T-helper 17 cell (primary cell): ENCODE measurements at places on chromosomes 1 and 21. TPM values are rescaled to one million over a fixed set of nuclear protein-coding genes. Genes with fewer than 3 reads are reported as not detected.
A peak's percentile ranks its signal among the peaks of the same experiment; 100 is the strongest.

Gene PAPPA2
- total RNA-seq: 0.17 TPM

Gene HSPG2
- 1.6 TPM for total RNA-seq

Gene CFAP57
- not detected for total RNA-seq

Gene SLC6A17
- not detected for total RNA-seq

Gene KISS1
- not detected for total RNA-seq

Gene NKAIN1
- not detected for total RNA-seq

Gene MFAP2
- total RNA-seq: not detected

Gene CLDN17
- total RNA-seq: not detected

Gene CELSR2
- 3.3 TPM for total RNA-seq

GRCh38 chr1:238701024-238701423 lies 685.3 kb upstream of the CHRM3 start:
- no peak for DNase-seq

- no peak for DNase-seq
These were observed at the start of gene DNASE2B for GRCh38 chr1:84398175-84399155. Gene DNASE2B, plus strand, starts transcription at chr1:84398484. Its CDS starts 81 bp downstream, at chr1:84398565.

GRCh38 chr1:198283222-198283621 lies 126.4 kb downstream of the NEK7 start:
- DNase-seq: no peak

- DNase-seq: no peak
These were observed 110.7 kb downstream of the TNR start for GRCh38 chr1:175632667-175633066.

GRCh38 chr1:243798726-243799125 lies 51.3 kb downstream of the AKT3 start:
- no peak for DNase-seq

GRCh38 chr1:119865627-119866026 lies 30.7 kb downstream of the ADAM30 start:
- DNase-seq: no peak

GRCh38 chr1:23111600-23112535 lies 56.8 kb downstream of the LUZP1 start:
- DNase-seq: no peak

- DNase-seq: no peak
These were observed 226.1 kb downstream of the KCTD3 start for GRCh38 chr1:215793180-215793579.

GRCh38 chr1:66335125-66335524 lies 198.8 kb upstream of the SGIP1 start:
- no peak for DNase-seq

DNA sequence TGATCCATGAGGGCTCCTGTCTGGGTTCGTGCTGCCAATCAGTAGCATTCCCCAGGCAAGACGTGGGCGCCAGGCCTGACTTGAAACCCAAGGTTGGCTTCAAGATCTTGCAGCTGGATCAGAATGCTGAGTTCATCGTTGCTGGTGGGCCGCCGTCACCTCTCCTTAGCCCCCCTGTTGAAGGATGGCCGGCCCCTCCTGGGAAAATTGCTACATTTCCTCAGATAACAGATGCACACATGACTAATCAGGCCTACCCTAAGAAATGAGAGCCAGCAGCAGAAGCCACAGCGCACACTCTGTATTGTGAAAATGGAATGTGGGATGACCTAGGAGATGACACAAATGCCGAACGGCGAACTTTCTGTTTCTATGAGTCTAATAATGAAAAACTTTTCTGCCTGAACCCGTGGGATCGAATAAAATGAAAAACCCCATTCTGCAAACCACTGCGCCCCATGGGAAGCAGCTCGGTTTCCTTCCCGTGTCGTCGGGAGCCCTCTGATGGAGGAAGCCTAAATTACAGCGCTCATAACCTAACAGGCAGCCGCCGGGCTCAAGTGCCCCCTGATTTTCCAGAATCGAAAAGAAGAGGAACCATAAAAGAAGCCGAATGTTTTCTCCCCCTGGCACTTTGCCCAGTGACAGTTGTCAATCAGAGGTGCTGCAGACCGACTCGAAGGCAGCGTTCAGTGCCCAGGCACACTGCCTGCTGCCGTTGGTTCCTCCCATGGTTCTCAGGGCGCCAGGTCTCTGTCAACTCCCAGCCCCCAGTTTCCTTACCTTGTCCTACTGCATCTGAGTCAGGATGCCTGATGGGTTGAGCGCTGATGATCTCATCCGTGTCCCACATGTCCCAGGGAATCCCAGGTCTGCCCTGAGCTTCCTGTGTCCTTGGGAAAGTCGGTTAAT lies 38.2 kb upstream of the H6PD start:
- DNase-seq: peak; percentile 25

- no peak for DNase-seq
These were observed 17.2 kb upstream of the RASSF5 start for GRCh38 chr1:206489980-206490770.

GRCh38 chr1:4600615-4601460 lies 53.6 kb upstream of the AJAP1 start:
- DNase-seq: no peak

- DNase-seq: no peak
These were observed 95.4 kb upstream of the CLDN14 start for GRCh38 chr21:36575306-36575705.

DNA sequence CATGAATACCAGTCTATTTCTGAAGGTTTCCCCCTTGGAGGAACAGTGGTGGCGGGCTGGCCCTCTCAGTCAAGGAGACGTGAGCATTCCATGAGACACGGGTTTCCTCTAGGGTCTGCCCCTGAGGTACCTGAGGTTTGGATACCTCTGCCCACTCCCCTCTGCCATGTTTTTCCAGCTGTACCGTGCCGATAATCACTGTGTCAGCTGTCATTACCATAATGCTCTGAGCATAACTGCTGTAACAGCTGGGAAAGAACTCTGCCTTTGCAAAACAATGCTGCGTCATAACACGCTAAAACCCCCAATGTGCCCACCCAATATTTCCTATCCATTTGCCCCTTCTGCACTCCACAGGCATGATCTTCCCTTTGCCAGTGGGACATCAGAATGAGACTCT lies 425.1 kb downstream of the KIF26B start:
- no peak for DNase-seq

DNA sequence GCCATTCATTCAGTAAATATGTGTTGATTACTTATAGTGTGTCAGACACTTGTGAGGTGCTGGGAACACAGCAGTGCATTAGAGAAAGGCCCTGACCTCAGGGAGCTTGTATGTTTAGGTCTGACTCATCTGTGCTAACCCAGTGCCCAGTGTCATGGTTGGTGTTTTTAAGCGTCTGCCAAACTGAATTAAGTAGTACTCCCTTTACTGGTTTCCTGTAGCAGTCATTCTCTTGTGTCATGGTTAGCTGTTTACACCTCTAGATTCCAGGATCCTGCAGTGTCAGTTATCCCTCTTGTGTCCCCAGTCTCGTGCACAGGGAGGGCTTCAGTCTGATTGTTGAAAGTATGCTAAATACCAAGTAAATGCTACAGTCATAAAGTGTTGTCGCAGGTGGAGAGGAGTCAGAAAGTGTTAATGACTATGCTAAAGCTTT lies 14.2 kb downstream of the UCK2 start:
- no peak for DNase-seq

DNA sequence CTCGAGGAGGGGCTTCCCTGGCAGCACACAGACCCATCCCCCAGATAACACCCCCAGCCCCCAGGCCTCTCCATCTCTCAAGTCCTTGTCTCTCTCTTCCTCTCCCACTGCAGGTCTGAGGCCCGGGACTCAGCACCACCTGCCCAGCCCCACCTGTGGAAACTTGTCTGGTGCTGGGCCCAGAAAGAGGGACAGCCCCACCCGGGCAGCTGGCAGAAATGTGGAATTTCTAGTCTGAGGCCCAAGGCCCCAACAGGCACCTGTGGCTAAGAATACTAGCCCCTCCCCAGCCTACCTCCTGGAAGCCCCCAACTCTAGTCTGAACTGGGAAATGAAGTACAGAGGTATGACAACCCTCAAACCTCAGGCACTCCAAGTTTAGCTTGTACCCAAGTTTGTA lies 15.4 kb downstream of the TTC39A start:
- no peak for DNase-seq

GRCh38 chr1:11441211-11441952 lies 37.6 kb upstream of the DISP3 start:
- no peak for DNase-seq

- no peak for DNase-seq
These were observed 6.3 kb downstream of the CRCT1 start for GRCh38 chr1:152520561-152521090.

DNA sequence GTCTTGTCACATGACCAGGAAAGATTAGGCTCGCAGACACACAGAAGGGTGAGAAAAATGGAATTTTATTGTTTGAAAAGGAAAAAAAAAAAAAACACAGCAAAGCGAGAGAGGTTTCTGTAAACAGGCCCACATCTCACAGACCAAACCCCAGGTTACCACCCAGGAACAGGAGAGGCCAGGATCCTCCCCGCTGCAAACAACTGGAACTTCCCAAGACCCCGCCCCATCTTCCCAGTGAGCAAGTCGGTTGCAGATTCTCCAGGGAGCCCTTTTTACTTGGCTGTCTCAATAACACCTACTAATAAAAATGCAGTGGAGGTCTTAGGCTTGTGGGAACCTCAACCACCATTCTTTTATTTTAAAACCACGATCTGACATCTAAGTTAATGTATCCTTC lies 84.7 kb upstream of the ETS2 start:
- DNase-seq: no peak

GRCh38 chr1:94395231-94395630 lies 23.0 kb upstream of the ABCD3 start:
- DNase-seq: no peak

DNA sequence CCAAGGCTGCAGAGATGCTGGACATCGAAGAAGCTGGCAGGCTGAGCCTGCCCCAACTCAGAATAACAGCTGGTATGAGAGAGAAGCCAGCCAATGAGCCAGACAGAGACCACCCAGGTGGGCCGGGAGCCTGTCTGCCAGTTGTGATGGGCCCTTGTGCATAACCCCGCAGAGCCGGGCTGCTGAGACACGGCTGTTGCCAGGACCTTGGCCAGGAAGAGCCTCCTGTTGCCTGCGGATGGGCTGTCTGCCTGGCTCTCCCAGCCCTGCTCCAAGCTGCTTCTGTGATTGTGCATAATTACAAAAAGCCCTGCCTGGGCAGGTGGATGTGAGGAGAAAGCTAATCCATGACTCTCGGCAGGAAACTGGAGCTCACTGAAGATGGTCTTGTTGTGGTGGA lies 126.5 kb downstream of the CAPN8 start:
- DNase-seq: no peak

GRCh38 chr1:118504221-118504644 lies 319.2 kb upstream of the SPAG17 start:
- DNase-seq: no peak

- DNase-seq: no peak
These were observed 931.4 kb upstream of the ADGRL2 start for GRCh38 chr1:80869299-80869698.

DNA sequence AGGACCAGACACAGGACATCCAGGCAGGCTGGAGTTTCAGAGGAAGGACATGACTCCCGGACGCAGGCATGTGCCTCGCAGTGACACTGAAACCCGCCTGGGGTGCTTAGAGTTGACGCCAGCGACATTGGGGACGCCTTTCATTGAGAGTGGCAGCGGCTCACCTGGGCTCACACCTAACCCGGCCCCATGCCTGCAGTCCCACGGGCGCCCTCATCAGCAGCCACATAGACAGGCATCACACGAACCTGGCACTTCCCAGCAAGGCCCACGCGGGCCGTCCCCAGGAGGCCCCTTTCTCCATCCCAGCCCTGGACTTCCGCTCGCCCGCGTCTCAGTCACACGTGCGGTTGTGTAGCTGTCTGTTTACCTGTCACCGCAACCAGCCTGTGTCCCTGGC lies 17.0 kb downstream of the ITGB2 start:
- no peak for DNase-seq

DNA sequence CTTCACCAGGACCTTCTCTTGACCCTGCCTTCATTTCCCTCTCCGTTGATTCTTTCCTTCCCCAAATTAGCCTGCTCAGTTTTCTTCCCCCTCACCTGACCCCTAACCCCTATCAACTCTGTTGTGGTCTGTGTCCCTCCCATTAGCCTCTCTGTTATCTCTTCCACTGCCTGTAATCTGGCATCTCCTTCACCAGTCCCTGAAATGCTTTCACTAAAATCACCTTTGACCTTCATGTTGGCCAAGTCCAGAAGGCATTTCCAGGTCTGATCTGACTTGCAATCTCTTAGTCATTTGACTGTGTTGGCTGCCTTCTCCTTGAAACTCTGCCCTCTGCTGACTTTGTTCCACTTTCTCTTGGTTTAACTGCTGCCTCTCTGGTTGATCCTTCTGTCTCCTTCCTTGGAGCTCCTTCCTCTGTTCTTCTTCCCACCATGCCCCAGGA lies 28.2 kb downstream of the ATP8B2 start:
- no peak for DNase-seq

DNA sequence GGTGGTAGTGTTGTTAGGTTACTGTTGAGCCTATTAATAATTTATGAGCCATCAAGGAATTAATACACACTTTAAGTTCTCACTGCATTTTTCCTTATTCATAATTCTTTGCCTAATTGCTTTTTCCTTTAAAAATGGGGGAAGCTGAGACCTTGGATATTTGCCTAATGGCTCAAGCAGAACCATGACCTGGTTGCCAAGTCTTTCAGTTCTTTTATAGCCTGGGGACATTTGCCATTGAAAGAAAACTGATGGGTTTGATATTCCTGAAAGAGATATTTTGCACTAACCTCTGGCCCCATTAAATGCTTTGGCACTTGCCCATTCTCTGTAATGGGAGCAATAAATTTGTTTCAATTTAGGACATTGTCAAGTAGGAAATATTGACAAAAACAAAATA lies 18.5 kb upstream of the LRRC53 start:
- no peak for DNase-seq

DNA sequence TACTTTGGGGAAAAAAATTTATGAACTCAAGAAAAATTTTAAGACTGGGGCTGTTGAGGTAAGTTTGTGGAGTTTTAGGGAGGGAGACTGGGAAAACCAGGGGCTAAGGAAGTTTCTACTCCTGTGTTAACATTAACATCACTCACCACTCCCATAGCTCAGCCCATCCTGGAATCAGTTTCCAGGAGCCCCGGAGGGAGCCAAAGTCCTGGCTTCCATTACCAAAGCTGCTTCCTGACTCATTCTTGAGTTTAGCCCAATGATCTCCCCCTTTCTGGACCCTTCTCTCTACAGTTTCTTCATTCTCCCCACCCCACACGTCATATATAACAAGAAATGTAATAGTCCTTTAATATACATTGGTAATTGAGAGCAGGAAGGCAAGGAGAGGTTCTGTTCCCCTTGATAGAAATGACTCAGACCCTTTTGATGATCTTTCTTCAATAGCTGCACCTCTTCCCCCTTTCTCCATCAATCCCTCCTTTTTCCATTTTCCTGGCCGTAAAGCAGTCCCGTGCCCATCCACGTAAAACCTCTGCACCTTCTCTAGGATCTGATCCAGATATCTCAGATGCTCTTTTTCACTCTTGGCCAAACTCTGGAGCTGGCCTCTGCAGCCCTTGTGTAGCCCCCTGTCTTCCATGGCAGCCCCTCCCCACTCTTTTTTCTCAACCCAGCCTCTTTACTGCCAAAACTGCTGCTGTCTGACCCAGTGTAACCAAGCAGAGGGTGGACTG lies 4.6 kb upstream of the PIAS3 start:
- no peak for DNase-seq

GRCh38 chr1:61978796-61979195 lies 215.9 kb upstream of the L1TD1 start:
- no peak for DNase-seq

GRCh38 chr1:161905269-161905884 lies 118.3 kb downstream of the OLFML2B start:
- DNase-seq: no peak
